ENCODE measurements at places on chromosomes 2 and 18. TPM values are rescaled to one million over a fixed set of nuclear protein-coding genes. Genes with fewer than 3 reads are reported as not detected.
A peak's percentile ranks its signal among the peaks of the same experiment; 100 is the strongest.

- no peak for DNase-seq
- no peak overlapping the region for H3K4me3 ChIP-seq
- H3K27me3 ChIP-seq = peaks cover 42% of the 10 kb centered on the region
- no peaks in the 10 kb centered on the region for H3K4me1 ChIP-seq
- H3K27ac ChIP-seq = no peak overlapping the region
Measured at GRCh38 chr2:109066501-109066900, 62.5 kb upstream of the SH3RF3 start.

The CYS1 gene
- under 0.01 TPM for total RNA-seq

DNA sequence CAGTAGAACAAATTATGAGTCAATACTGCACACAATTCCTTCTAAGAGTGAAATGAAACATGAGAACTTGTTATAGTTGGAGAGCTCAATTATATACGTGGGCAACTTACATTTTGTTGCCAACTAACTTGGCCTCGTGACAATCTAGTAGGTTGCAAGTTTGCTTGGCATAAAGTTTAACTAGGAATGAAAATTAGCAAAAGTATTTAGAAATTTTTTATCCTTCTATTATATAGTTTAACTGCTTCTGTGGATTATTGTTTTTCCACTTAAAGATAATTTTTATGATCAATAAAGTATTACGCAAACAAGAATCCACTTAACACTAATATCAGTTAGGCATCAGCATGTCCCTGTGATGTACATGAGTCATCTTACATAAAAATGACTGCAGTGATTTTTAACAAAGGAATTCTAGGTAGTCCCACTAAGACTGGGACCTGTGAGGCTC lies 41.1 kb downstream of the FAM124B start:
- no peaks in the 10 kb centered on the region for H3K4me1 ChIP-seq
- DNase-seq = no peak
- no peaks in the 10 kb centered on the region for H3K36me3 ChIP-seq
- H3K27me3 ChIP-seq = peaks cover 7% of the 10 kb centered on the region
- H3K4me3 ChIP-seq = no peak overlapping the region

GRCh38 chr18:24799720-24800119 lies 339.3 kb downstream of the HRH4 start:
- H3K4me3 ChIP-seq = no peak overlapping the region
- H3K27me3 ChIP-seq = no peaks in the 10 kb centered on the region
- H3K27ac ChIP-seq = no peak overlapping the region

DNA sequence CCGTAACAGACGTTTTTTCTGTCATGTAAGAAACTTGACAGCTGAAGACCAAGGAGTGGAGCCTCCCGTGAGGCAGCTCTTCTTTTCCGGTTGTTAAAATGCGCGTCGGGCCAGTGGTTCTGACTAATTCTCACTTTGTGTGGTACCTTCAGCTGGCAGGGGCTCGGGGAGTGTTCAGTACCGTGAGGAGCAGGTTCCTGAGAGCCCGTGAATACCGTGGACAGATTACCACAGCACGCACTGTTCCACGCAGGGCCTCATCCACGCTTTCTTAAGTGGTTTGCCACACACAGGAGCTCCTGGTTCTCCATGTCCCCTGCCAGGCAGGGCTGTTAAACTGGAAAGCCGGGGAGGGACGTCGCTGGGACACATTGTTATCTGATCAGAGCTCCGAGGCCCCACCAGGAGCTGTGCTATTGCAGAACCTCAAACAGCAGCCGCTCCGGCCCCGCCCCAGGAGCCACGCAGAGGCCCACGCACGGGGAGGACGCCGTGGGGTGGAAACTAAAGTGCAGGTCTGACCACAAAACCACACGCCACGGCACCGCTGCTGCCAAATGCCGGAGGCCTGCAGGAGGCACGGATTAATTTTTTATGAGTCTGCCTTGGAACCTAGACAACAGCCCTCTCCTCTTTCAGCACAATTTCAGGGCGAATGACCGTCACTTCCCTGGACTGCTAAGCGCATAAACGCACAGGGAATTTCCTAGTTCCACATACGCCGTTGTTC lies 43.3 kb downstream of the NFATC1 start:
- no peak overlapping the region for H3K27ac ChIP-seq
- no peaks in the 10 kb centered on the region for H3K36me3 ChIP-seq
- no peak overlapping the region for H3K4me3 ChIP-seq
- H3K4me1 ChIP-seq = no peaks in the 10 kb centered on the region
- H3K27me3 ChIP-seq = no peaks in the 10 kb centered on the region

DNA sequence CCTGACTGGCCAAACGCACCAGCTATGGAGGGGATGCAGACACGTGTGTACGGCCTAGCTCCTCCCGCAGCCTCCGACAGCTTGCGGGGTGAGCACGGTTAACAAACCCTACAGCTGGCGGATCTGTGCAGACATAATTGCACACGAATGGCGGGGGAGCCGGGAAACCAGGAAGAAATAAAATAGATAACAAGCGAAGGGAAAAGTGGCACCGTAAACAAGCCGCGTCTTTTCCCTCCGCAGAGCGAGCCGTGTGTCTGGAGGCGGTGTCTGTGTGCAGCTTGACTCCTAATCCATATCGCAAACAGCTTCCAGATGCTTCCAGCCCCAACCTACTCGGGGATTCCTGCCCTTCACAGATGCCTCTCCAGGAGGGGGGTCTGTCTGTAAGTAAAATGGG lies 853.1 kb upstream of the SALL3 start:
- no peaks in the 10 kb centered on the region for H3K4me1 ChIP-seq
- no peak overlapping the region for H3K27ac ChIP-seq
- H3K4me3 ChIP-seq = no peak overlapping the region
- DNase-seq = no peak
- no peaks in the 10 kb centered on the region for H3K27me3 ChIP-seq

The LGALSL gene
- 1.7 TPM for total RNA-seq

GRCh38 chr18:25042641-25043051 lies 309.3 kb downstream of the ZNF521 start:
- H3K36me3 ChIP-seq = no peaks in the 10 kb centered on the region
- no peaks in the 10 kb centered on the region for H3K4me1 ChIP-seq
- no peak overlapping the region for H3K27ac ChIP-seq
- DNase-seq = no peak
- peaks cover 5% of the 10 kb centered on the region for H3K27me3 ChIP-seq

- no peaks in the 10 kb centered on the region for H3K4me1 ChIP-seq
- no peaks in the 10 kb centered on the region for H3K36me3 ChIP-seq
- no peak overlapping the region for H3K27ac ChIP-seq
Measured at GRCh38 chr2:65452150-65452895, 19.9 kb upstream of the SPRED2 start.

DNA sequence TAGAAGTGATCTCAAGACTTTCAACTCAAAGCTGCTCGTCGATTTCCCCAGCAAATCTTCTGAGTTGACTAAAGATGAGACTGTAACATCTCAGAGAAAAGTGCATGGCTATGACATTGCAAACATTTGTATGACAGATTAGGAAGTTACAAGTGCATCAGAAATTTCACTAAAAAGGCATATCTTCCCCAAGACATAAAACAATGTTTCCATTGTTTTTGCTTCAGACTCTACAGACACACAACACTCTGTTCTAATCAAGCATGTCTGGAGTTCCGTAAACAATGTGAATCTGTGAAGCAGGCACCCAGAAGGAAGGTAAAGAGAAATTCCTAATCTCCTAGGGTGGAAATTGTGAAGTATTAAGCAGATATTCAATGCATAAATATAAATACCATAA lies 144.6 kb upstream of the LYPD1 start:
- DNase-seq = no peak
- no peaks in the 10 kb centered on the region for H3K27me3 ChIP-seq
- peaks cover 6% of the 10 kb centered on the region for H3K4me1 ChIP-seq

DNA sequence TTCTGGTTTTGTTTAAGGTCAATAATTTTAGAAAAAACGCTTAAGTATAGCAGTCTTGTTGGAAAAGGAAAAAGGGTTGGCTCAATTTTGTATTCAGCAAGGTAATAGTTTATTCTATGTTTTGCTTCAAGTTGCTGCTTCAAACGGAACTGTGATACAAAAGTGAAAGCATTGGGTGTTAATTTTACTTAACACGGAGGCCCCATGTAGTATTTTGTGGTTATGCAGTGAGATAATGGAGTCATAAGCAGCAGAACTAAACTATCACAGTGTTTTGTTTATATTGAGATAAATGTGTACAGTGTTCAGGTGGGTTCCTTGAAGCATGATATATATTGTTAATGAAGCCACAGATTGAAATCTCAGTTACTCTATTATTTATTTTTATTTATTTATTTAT lies 67.0 kb upstream of the LYPD6B start:
- no peaks in the 10 kb centered on the region for H3K36me3 ChIP-seq
- H3K27me3 ChIP-seq = peaks cover 2% of the 10 kb centered on the region
- DNase-seq = no peak
- no peak overlapping the region for H3K4me3 ChIP-seq
- no peaks in the 10 kb centered on the region for H3K4me1 ChIP-seq

DNA sequence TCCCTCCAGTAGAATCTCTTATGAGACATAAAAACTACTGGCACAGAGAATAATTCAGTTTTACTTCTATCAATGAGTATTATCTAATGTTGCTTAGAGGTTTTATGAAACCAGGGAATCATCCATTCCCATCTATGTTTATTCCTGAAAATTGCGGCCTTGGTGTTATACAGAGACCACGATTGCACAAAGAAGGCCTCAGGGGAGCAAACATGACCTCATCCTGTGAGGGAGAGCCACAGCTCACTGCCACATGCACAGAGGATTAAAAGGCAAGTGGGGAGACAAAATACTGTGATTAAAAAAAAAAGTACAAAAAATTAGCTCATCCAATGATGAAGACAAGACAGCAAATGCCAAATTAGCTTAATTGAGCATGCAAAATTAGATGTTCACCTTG lies 111.8 kb upstream of the SLC35G4 start:
- H3K4me3 ChIP-seq = no peak overlapping the region
- H3K36me3 ChIP-seq = no peaks in the 10 kb centered on the region
- no peaks in the 10 kb centered on the region for H3K27me3 ChIP-seq
- DNase-seq = peak; percentile 49
- peaks cover 2% of the 10 kb centered on the region for H3K4me1 ChIP-seq

DNA sequence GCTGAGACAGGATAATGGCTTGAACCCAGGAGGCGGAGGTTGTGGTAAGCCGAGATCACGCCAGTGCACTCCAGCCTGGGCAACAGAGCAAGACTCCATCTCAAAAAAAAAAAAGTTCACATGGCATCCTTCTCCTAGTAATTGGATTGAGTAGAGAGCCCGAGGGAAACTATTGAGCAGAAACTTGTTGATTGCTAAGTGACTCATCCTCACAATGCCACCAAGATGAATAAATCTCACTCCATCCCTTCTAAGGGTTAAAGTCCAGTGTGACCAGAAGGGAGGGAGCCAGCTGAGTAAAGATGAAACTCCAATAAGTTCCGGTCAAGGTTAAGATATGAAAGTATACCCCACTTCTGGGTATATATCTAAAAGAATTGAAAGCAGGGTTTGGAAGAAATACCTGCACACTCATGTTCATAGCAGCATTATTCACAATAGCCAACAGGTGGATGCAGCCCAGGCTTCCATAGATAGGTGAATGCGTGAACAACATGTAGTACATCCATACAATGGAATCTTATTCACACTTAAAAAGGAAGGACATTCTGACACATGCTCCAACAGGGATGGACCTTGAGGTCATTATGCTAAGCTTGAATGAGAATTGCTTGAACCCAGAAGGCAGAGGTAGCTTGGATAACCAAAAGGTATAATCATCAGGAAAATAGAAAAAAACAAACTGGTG lies 13.0 kb upstream of the FHL2 start:
- H3K36me3 ChIP-seq = no peaks in the 10 kb centered on the region
- H3K4me1 ChIP-seq = peaks cover 12% of the 10 kb centered on the region
- no peak overlapping the region for H3K4me3 ChIP-seq
- no peak for DNase-seq
- H3K27me3 ChIP-seq = peaks cover 18% of the 10 kb centered on the region

- H3K4me1 ChIP-seq = peaks cover 24% of the 10 kb centered on the region
- H3K27me3 ChIP-seq = no peaks in the 10 kb centered on the region
- no peak for DNase-seq
- H3K36me3 ChIP-seq = 0 out of 2 replicates have a peak, but pooled peaks cover 2% of the 10 kb centered on the region
- no peak overlapping the region for H3K27ac ChIP-seq
- H3K4me3 ChIP-seq = no peak overlapping the region
Measured at GRCh38 chr2:233385489-233386044, 31.3 kb downstream of the DGKD start.

The CCDC102B gene
- 0.54 TPM for total RNA-seq

DNA sequence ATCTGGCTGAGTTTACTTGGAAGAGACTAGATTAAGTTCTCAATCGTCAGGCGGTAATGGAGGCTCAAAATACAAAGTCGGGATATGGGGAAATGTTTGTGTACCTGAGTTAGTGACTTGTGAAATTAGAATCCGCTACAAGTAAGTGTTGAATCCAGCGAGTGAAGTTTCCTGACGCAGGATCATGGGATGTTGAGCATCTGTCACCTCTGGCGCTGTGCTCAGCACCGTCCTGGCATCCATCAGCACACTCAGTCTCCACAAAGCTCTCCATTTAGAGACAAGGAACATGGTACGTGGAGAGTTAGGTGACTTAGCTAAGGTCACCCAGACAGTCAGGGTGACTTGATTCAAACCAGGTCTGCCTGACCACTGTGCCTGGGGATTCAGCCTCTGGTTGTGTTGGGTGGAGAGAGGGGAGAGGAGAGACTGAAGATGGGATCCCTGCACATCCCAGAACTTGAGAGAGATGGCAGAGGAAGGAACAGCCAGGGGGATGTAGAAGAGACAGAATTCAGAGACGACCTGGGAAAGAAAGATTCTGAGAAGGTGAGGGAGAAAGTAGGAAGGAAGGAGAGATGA lies 251.2 kb downstream of the ACKR3 start:
- H3K4me1 ChIP-seq = no peaks in the 10 kb centered on the region
- peaks cover 3% of the 10 kb centered on the region for H3K27me3 ChIP-seq
- H3K4me3 ChIP-seq = no peak overlapping the region
- H3K36me3 ChIP-seq = no peaks in the 10 kb centered on the region

- no peaks in the 10 kb centered on the region for H3K27me3 ChIP-seq
- H3K4me1 ChIP-seq = 0 out of 2 replicates have a peak, but pooled peaks cover 2% of the 10 kb centered on the region
- DNase-seq = no peak
Measured at GRCh38 chr18:55105873-55106272, 146.6 kb upstream of the CCDC68 start.

- no peak overlapping the region for H3K4me3 ChIP-seq
- no peaks in the 10 kb centered on the region for H3K4me1 ChIP-seq
- H3K27ac ChIP-seq = no peak overlapping the region
- no peaks in the 10 kb centered on the region for H3K27me3 ChIP-seq
Measured at GRCh38 chr2:114061566-114062098, 171.7 kb downstream of the ACTR3 start.

GRCh38 chr18:32439802-32440201 lies 30.9 kb downstream of the GAREM1 start:
- no peak overlapping the region for H3K27ac ChIP-seq
- H3K27me3 ChIP-seq = no peaks in the 10 kb centered on the region
- no peak overlapping the region for H3K4me3 ChIP-seq
- no peaks in the 10 kb centered on the region for H3K36me3 ChIP-seq

DNA sequence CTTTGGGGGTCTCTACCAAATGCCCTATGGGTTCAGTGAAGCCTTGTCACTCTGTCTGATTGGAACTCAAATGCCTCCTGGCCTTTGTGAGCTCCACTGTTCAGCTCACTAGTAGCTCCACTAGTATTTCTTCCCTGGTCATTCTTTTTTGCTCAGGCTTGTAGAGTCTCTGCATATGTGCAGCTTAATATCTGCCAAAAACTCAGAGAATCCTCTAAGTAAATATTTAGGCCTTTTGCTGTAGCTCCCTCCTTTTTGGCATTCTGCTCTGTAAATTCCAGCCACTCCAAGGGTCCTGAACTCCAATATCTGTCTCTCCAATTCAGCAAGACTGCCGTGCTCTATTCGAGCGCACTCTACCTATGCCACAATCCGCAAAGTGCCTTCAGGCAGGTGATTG lies 146.5 kb downstream of the MAIP1 start:
- no peak overlapping the region for H3K4me3 ChIP-seq
- peak; percentile 34 for DNase-seq
- peaks cover 3% of the 10 kb centered on the region for H3K4me1 ChIP-seq
- no peaks in the 10 kb centered on the region for H3K27me3 ChIP-seq
- no peaks in the 10 kb centered on the region for H3K36me3 ChIP-seq
- H3K27ac ChIP-seq = peak overlapping the region; percentile 85
